ENCODE measurements at places on chromosomes 1 and 21.

- no peak for DNase-seq
Measured at GRCh38 chr1:5458248-5458647, 534.0 kb downstream of the NPHP4 start.

- no peak for DNase-seq
Measured at GRCh38 chr1:44225761-44226160, 12.5 kb downstream of the DMAP1 start.

GRCh38 chr1:21706151-21706835 lies 37.1 kb upstream of the RAP1GAP start:
- no peak for DNase-seq

DNA sequence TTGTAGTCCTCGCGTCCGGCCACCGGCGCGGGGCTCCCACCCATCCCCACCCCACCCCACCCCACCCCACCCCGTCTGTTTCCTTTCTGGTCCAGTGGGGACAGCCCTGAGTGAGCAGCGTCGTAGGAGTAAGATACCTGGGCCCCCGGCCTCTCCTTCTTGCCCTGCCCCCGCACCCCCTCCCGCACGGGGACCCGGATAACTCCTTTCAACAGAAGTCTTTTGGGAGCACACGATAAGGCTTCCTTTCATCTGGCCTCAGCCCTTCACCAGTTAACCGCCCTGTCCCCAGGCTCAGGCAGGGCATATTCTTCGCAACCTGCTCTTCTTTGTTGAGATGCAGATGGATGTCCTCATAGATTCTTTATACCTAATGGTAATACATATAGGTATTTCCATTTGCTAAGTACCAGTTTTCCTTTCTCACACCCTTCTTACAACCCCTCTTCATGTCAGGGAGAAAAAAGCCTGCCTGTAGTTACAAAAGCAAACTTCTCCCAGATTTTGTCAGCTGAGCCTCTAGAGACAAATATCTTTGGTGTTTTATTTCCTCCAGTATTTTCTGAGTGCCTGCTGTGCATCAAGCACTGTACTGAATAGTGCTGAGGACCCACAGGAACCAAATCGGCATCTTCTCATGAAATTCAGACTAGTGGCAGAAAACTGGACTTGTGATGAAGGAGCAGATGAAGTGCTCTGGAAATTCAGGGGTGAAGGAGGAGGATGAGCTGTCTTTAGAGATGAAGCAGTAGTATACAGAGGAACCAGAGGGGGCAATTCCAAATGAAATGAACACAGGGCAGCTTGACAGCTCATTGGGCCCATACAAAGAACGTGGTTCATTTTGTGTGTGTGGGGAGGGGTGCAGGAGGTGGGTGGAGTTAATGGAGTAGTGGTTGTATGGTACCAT lies 33.6 kb downstream of the SLC2A1 start:
- DNase-seq = no peak

- no peak for DNase-seq
Measured at GRCh38 chr1:31831397-31832378, 15.9 kb upstream of the SPOCD1 start.

GRCh38 chr1:153805886-153806719 lies 30.9 kb downstream of the SLC27A3 start:
- no peak for DNase-seq

DNA sequence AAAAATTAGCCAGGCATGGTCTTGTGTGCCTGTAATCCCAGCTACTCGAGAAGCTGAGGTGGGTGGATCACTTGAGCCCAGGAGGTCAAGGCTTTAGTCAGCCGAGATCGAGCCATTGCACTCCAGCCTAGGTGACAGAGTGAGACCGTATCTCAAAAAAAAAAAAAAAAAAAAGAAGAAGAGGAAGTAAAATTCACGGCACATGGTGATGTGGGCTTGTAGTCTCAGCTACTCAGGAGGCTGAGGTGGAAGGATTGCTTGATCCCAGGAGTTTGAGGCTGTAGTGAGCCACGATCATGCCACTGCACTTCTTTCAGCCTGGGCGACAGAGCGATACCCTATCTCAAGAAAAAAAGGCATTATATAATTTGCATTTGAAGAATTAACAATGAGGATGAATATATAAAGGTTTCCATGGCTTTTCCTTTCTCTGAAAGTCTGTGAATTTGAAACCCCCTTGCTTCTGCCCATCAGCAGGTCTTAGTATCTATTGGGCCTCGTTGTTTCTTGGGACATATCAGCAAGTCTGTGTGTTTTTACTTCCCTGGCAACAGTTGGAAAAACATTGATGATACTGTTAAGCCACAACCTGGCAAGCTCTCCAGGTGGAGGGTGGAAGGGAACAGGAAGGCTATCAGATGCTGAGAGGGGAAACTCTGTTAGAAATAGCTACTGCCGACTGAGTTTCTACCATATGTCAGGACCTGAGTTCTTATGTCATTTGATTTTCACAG lies 4.6 kb upstream of the PLA2G2D start:
- DNase-seq = no peak

GRCh38 chr1:198620951-198621824 lies 17.7 kb upstream of the PTPRC start:
- no peak for DNase-seq

DNA sequence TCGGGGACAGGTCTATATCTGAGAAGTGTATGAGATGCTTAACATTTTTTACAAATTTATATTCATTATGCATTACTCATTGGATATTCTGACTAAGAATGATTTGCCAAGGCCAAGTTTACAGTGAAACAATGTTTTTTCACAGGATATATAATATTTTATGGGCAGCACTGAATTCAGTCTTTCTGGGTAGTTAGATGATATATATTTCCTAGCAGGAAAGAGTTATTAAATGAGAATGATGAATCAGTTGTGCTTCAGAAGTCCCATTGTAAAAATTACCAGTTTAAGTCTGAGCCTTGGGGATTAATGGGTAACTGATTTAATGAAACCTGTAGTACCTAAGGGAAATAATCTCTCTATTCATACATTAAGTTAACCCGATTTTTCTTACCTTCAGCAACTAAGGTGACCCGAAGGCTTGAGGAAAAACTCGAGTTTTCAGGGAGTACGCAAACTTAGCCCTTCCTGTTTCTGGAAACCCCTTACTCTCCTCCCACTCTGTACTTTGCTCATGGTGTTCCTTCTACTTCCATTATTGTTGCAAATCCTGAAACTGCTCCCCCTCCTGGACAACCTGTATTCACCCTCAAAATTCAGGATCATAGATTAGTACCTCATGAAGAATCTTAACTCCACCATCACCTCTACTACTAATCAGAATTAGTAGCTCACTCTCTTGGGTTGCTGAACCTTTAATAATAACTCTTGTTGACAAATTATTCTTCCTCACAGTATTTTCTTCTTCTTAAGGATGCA lies 135.1 kb downstream of the AK5 start:
- DNase-seq = no peak

DNA sequence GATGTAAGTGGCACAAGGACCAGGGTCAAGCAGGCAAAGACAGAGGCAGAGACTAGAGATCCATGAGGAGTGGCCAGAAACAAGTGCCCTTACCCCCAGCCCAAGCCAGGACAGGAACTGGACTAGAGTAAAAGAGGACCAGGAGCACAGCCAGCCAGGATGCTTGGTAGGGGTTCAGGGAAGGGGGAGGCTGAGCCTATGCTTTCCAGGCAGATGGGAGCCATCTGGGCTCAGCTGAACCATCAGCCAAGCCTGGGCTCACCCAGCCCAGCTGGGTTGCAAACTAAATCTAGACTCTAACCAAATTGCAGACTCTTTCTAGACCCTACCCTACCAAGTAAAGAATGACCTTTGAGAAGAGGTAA lies 15.2 kb downstream of the PDZK1IP1 start:
- no peak for DNase-seq

DNA sequence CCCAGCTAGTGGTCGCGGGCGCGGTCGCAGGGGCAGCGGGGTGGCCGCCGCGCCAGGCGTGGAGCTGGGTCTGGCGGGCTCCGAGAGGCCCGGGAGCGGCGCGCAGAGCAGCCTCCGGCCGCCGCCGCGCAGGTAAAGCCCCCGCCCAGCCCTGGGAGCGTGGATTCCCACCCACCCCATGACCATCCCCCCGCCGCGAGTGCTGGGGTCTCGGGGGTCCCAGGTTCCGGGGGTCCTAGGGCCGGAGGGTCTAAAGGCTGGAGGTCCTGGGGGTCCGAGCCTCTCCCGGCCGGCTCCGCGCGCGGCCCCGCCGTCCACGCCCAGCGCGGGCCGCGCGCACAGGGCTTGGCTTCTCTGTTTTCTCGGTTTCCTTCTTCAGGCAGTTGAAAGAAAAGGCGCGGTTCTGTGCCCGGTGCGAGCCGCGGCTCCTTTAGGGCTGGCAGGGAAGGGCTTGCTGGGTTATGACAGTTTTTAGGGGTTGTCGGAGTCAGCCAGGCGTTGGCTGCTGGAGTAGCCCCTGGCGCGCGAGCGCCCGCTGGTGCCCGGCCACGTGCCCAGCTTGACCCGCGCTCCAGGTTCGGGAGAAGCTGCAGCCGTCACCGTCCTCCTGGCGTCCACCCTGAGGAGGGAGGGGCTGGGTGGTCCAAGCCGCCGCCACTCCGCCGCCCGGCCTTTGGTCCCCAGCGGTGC lies 359 bp downstream of the LRRC3 start:
- peak; percentile 45 for DNase-seq

- DNase-seq = no peak
Measured at GRCh38 chr21:43311301-43311817, 115.6 kb downstream of the SIK1 start.

DNA sequence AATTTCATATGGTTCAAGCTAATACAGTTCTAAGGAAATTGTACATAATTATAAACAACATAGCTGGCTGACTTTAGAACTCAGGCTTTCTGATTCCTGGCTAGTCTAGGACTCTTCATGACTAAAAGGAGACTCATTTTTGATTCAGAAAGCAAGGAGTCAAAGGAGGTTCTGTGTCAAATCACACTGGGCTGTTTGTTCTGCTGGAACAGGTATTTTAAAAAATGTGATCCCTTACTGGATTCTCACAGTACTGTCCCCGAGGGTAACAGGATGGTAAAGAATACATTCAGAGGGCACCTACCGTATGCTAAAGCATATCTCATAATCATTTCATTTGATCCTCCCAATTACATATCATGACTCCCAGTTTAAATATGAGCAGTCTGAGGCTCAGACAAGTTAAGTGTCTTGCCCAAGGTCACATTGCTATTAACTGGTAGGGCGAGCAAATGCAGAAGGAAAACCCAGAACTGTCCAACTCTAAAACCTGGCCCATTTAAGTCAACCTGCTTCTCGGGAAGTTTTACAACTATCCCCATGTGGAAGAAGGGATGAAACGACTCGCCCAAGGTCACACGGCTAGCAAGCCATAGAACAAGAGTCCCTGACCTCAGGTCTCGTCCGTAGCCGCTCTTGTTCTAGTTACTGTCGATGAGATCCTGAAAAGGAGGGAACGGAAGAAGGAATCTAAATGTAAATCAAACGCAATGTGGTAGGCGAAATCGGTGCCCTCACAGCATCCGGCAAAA lies 675 bp downstream of the MYSM1 start:
- DNase-seq = no peak

DNA sequence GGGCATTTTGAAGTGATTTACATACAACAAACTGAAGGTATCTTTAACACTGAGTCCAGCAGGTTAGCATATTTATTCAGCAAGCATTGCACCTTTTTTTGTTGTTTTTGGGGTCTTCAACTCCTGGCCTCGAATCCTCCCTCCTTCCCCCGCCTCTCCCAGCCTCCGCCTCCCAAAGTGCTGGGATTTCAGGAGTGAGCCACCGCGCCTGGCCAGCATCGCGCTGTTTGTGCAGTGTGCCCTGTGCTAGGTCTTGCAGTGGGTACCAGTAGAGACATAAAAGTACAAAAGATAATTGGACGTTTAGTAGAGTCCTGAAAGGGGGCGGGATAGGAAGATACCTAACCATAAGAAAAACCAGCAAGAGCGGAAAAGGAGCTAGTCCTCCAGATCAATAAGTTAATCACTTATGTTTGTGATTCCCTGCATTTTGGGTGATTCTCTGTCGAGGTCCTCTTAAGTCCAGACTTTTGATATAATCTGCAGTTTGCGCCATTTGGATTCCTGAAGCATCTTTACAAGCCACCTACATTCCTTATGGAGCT lies 111.8 kb downstream of the OSBPL9 start:
- DNase-seq = peak; percentile 8

DNA sequence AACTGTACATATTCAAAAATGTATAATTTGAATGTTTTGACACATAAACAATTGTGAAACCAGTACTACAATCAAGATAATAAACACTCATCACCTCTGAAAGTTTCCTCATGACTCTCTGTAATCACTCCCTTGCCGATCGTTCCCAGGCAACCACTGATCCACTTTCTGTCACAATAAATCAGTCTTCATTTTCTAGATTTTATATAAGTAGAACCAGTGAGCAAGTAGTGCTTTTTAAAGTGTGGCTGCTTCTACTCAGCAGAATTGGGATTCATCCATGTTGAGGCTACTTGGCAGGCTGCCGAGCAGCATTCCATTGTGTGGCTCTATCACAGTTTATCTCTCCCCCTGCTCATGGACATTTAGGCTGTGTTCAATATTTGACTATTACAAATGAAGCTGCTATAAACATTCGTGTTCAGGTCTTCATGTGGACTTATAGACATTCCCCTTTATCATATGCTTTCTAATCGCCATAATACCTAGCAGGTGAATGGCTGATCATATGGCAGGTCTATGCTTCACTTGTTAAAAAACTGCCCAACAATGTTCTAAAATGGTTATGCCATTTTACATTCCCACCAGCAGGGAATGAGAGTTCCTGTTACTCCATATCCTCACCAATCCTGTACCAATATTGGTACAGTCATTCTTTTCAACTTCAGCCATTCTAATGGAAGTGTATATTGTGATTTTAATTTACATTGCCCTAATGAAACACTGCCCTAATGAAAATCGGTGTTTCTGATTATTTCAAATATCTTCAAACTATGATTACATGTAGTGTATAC lies 20.5 kb downstream of the TEX38 start:
- DNase-seq = no peak

- DNase-seq = no peak
Measured at GRCh38 chr1:215202868-215203267, 120.3 kb downstream of the KCNK2 start.

DNA sequence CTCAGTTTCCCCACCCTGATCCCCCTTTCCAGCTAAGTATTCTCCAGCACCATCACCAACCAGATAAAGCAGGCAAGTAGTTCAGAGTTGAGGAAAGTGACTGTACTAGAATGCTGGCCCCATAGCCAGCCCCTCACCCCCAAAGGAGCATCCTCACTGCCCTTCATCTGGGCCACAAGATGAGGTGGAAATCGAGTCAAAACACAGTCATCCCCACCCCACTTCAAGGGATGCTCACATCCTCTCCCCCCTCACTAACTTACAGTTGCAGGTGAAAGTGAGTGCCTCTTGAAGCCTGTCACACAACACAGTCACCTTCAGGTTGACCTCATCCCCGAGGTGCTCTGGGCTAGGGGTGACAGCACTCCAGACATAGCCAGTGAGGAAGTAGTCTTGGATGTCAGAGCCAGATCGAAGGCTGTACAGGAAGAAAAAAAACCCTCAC lies 30.4 kb downstream of the PIK3C2B start:
- no peak for DNase-seq

DNA sequence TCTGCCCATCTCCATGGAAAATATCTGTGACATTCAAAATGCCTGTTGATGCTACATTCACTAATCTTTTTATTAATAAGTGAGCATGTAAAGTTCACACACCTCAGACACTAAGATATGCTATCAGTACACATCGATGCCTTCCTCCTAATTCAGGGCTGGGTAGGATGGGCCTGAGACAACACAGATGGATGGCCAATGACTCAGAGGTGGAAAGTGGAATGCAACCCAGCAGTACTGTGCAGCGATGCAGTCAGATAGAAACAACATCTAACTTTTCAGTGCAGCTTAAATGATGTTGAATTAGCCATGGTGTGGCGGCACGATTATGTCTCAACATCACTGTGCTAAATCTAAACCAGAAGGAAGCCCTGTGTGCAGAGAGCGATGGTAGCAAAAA lies 161.6 kb upstream of the KCNJ15 start:
- DNase-seq = no peak
